WERI-Rb-1 (cell line): ENCODE measurements at places on chromosomes 12 and 14.

DNA sequence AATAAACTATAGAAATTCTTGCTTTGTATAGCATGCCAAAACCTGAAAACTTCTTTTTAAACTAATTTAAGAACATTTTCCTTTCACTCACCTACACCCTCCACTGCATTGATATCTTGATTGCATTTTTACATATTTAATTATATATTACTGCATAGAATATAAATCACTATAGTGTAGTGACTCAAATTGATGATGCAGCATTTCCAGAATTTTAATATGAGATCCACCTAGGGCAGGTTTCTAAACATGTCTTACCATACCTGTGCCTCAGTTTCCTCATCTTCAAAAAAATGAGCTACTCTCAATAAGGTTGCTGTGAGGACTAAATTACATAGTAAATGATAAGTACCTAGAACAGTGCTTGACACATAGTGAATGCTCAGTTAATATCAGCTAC, 881.5 kb downstream of the RPS29 start:
- DNase-seq, result no peak

DNA sequence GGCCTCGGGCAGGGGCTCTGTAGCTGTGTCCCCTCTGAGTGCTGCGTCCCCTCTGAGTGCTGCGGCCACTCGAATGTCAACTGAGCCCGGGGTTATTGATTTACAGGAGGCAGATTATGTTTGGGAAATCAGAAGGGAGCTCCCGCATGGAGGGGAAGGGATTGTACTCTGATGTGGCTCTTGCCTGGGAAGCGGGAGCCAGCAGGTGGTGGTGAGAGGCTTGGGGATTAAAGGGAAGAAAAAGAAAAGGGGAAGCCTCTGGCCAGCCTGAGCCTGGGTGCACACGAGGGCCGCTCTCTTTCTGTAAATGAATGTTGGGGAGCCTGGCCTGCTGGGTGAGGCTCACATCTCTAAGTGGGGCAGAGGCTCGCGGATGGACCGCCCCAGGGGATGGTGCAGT, 143.7 kb downstream of the AACS start:
- DNase-seq, result peak; percentile 69

DNA sequence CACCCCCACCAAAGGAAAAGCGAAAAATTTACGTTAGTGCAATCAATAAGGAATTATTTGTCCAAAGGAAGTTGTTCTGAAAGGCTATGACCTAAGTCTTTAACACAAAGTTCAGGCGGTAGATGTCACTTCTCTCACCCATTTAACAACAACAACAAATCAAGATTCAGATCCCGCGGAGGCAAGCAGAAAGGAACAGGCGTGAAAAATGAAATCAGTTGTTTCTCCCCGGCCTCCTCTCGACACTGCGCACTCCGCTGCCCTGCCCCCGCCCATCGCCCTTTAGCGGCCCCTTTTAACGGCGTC, 1.4 kb downstream of the DENND5B start:
- peak; percentile 65 for DNase-seq

DNA sequence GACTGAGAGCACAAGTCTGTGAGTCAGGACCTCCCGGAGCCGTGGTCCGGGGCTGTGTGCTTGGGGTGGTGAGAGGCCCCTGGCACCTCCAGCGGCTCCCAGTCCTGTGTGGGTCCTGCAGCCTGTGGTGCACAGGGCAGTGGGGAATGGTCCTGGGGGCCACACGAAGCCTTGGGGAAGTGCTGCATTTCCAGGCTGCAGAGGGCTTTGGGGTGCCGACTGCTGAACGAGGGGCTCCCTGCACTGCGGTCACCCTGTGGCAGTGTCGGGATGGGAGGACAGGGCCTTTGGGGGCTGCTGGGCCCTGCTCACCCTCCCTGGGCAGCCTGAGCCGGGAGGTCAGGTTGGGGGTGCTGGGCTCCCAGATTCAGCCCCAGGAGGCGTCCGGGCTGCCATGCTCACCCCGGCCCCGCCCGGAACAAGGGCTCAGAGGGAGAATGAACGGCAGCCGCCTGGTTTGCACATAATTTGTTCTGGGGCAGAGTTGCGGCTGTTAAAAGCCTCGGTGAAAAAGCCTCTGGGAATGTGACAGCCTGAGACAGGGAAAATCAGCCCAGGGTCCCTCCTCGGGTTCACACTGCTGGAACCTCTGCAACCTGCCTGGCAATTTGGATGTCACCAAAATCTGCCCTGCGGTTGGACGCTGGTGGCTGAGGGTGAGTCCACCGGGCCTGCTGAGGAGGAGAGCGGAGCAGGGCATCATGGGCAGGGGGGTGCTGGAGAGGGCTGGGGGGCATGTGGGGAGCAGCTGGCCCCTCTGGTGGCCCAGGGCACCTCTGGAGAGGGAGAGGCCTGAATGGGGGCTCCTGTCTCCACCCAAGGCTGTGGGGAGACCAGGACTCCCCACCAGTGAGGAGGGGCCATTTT, 109.2 kb downstream of the KIF26A start:
- DNase-seq, result no peak

GRCh38 chr12:128267651-128268378, 845 bp downstream of the TMEM132C start:
- no peak for DNase-seq

DNA sequence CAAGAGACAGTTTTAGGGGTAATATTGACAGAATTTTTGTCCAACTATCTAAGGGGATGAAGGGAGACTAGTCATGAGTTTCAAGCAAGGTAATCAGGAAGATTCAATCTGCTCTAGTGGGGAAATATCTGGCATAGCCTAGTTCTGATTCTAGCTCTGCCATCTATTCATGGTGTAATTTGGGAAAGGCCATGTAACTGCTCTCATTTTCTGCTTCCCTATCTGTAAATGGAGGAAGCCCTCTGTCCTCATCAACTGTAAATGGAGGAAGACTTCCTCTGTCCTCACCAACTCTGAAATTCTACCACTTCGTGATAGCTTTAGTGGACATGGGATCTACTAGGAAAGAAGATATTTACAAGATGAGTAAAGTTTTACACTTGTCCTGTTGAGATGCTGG, 37.9 kb downstream of the BHLHE41 start:
- DNase-seq, result no peak

- DNase-seq, result no peak
Measured at GRCh38 chr12:121789800-121790728, 3.4 kb downstream of the RHOF start.

- no peak for DNase-seq
Measured at GRCh38 chr12:109652233-109652976, 61.2 kb upstream of the FAM222A start.

DNA sequence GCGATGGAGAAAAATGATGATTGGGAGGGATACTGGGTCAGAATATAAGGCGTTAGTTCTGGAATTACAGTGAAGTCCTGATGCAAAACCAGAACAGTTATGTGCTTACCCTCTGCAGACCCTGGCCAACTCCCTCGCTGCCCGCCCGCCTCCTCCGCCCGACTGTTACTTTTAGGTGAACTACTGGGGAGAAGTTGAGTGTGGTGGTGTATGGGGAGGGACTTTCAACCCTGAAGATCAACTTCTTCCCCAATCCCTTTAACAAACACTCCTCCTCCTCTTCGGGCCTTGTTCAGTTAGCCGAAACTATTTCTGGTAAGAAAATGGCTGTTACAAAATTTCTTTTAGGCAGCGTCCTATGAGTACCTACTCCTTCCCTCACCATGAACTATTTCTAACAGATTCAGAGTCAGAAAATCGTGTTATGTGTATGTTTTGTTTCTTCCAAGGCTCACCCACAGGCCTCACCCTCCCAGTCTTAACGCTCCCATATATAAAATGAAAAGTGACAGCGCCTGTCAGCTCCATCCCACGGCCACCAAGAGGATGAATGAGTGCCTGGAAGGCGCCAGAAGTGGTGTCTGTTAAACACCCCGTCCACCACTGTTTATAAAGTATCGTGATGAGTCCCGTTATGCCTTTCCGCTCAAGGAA, 1.3 kb downstream of the FBXO33 start:
- DNase-seq, result peak; percentile 7

GRCh38 chr12:93127582-93128331, 198.7 kb upstream of the EEA1 start:
- no peak for DNase-seq

- no peak for DNase-seq
Measured at GRCh38 chr12:87870493-87871460, 158.4 kb downstream of the C12orf50 start.

GRCh38 chr14:58280954-58281787, 17.2 kb upstream of the ARID4A start:
- DNase-seq, result no peak

DNA sequence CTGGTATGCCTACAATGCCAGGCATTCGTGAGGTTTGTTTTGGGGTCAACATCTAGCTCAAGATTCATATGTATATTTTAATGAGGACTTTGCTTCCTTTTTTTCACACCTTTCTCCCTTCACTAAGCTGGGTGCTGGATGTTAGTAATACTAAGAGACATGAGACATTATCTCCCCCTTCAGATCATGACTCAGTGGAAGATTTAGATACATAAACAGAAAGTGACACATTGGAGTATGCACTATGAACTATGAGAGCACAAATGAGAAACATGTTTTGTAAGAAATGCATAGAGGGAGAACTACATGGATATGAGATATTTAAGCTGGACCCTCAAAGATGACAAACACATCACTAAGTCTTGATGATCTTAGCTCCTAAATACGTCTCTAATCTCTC, 286.3 kb downstream of the RPAP3 start:
- DNase-seq, result no peak

GRCh38 chr14:47763188-47763854, 87.9 kb upstream of the MDGA2 start:
- DNase-seq, result no peak

DNA sequence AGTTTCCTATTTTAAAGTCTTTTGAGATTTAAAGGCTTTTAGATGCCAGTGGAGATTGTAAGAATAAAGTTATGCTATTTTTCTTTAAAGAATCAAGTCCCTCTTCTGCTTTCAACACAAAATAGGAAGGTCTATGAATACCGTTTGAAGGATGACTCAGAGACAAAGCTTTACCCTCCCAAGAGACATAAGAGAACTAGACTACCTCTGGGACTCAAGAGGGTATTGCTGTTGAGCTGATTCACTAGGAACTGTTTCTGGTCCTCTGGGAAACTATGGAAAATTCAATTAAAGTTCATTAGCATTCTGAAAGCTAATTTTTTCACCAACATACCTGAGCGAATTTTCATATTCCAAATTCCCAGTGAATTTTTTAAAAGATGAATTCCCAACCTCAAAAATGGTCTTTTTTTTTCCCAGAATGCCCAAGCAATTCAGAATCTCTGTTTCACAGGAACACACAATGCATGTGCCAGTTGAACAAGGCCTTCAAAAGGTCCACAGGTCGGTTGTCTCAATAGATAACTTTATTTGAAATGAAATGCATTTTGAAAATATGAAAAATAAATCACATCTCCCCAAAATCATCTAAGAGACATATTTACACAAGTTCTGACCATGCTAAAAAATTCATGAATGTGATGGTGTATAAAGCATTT, 6.5 kb downstream of the PHLDA1 start:
- DNase-seq, result no peak

- peak; percentile 19 for DNase-seq
Measured at GRCh38 chr14:58299401-58300330, 1.3 kb downstream of the ARID4A start.

DNA sequence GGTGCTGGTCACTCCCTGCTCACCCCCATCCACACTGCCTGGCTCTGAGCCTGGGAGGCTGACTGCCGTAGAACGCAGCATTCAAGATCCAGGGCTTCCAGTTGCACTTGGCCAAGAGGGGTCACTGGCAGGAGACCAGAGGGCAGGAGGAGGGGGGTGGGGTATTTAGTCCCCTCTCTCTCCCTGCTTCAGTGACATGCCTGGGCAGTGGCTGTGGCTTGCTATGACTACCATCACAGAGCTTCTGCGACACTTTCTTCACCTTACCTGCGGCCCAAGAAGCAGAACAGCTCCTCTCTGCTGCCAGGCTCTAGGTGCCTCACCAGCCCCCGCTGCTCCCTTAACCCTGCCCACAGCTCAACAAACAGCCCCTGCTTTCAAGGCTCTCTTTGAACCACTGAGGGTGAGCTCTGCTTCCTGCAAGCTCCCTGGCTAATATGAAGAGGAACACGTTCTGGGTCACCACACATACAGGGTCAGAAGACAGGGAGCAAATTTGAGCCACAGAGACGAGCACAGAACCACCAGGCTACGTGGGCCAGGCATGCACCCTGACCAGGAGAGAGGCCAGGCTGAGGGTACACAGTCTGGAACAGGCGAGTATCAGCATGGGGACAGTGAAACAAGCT, 55.7 kb downstream of the ITPK1 start:
- no peak for DNase-seq

DNA sequence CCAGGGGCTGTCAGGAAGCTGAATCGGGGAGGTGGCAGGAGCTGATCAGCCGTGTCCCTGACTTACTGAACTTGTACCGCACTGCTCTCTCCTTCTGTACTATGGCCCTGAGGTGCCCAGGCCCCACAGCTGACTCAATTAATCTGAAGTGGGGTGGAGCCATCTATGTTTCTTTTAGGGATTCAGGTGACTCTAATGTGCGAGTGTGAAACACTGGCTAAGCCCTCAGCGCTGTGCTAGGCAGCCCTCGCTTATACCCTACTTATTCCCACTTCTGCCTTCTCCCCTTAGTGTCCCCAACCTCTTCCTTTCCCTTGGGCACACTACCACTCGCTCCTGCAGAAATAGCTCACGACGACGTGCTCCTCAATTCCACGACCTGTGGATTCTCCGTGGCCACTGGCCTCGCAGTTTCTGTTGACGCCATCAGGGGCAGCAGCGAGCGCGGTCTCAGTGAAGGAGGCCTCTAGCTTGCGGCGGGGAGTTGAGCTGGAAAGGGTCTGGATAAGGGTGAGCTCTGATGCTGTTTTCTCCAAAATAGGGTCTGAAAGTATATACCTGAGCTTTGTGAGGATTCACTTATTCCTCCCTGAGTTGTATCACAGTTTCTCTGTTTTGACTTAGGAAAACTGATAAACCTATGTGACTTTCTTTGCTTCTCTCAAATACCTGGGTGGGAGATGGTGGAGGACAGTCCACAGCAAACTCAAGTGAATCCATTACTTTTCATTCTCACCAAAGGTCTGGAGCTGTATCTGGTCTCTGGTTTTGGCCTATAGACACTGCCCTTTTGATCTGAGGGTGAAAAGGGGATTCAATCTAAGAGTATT, 167.6 kb downstream of the SLC41A2 start:
- DNase-seq, result peak; percentile 24

- peak; percentile 34 for DNase-seq
Measured at GRCh38 chr12:6734506-6735387, 10.9 kb downstream of the COPS7A start.

DNA sequence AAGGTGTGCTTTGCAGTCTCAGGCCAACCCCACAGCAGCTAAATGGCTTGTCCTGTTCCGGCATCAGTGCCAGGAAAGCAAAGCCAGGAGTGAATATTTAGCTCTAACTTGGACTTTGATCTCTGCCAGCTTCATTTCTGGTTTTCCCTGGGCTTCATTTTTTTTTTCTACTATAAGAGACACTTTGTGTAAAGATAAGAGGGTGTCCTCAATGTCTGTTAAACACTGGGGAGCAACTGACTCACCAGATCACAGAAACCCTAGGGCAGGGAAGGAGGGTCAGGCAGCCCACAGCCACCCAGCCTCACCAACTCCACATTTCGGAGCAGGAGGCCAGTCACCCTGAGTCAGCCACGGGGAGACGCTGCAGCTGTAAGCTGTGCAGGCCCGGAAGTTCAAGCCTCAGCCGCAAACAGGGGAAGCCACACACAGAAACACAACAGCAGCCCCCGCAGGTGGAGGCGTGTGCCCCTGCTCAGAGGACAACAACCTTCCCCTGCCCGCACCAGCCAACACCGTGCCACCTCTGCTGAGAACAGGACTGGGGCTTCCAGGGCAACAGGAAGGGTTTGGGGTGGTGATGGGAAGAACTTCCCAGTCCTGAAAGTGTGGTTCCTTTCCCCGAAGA, 6.3 kb downstream of the TNFRSF1A start:
- peak; percentile 80 for DNase-seq

GRCh38 chr12:111775205-111776193, 8.8 kb downstream of the ALDH2 start:
- DNase-seq, result no peak

GRCh38 chr14:50865391-50866076, 6.3 kb upstream of the ABHD12B start:
- DNase-seq, result no peak
